Uterus (tissue), 4 donors: ENCODE measurements at places on chromosomes 3 and 15. TPM values are rescaled to one million over a fixed set of nuclear protein-coding genes. Genes with fewer than 3 reads are reported as not detected.
A peak's percentile ranks its signal among the peaks of the same experiment; 100 is the strongest.

DNA sequence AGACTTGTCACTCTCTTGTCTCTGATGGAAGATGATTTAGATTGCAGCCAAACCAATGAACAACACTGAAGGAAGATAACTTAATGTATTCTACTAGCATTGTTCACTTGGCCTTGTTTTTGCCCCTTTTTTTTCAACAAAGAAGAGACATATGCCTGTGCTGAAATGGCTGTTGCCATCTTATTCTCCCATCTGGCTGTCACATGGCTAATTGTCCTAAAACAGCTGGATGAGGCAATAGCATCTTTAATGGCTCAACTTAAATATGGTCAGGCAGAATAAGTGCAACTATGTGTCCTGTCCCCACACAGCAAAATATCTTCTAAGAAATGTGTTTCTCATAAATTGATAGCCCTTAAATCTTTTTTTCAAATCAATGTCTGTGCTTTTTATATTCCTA, 576.9 kb downstream of the TUSC7 start:
- H3K27me3 ChIP-seq: no peaks in the 10 kb centered on the region
- no peak overlapping the region for H3K4me3 ChIP-seq
- H3K27ac ChIP-seq: no peak overlapping the region
- no peaks in the 10 kb centered on the region for H3K4me1 ChIP-seq
- H3K36me3 ChIP-seq: no peaks in the 10 kb centered on the region

- H3K27me3 ChIP-seq: no peaks in the 10 kb centered on the region
- no peaks in the 10 kb centered on the region for H3K36me3 ChIP-seq
- peak overlapping the region; percentile 74 for H3K27ac ChIP-seq
- no peaks in the 10 kb centered on the region for H3K4me1 ChIP-seq
- peak; percentile 15 for DNase-seq
These were observed 1.8 kb downstream of the ARHGEF26 start for GRCh38 chr3:154122912-154123559.

GRCh38 chr3:160544844-160545503, 20.4 kb downstream of the KPNA4 start:
- no peaks in the 10 kb centered on the region for H3K27me3 ChIP-seq
- no peak overlapping the region for H3K27ac ChIP-seq
- DNase-seq: no peak

GRCh38 chr3:45507820-45508317, 86.7 kb upstream of the LIMD1 start:
- H3K4me1 ChIP-seq: no peaks in the 10 kb centered on the region
- DNase-seq: no peak
- no peak overlapping the region for H3K27ac ChIP-seq
- no peaks in the 10 kb centered on the region for H3K36me3 ChIP-seq
- no peaks in the 10 kb centered on the region for H3K27me3 ChIP-seq

DNA sequence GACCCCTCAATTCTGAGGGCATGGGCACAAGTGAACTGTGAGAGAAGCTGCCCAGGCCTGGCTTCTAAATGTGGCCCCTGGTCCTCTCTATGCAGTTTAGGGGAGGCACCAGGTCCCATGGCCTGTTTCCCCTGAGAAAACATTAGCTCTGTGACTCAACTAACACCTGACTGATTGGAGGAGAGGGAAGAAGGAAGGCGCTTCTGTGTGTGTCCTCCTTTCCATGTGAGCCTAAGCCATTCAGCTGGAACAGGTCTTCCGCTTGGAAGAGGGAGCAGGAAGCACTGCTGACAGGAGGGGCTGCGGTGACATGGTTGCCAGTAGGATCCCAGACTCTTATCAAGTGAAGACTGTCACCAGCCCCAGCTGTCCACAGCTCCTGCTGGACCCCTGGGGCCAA, 79.5 kb downstream of the MYLK start:
- H3K4me1 ChIP-seq: no peaks in the 10 kb centered on the region
- H3K36me3 ChIP-seq: no peaks in the 10 kb centered on the region
- no peaks in the 10 kb centered on the region for H3K27me3 ChIP-seq
- DNase-seq: no peak
- no peak overlapping the region for H3K4me3 ChIP-seq

The PDZRN3 gene
- 121 TPM for total RNA-seq

- H3K4me1 ChIP-seq: peaks cover 7% of the 10 kb centered on the region
- DNase-seq: no peak
- H3K4me3 ChIP-seq: no peak overlapping the region
- no peaks in the 10 kb centered on the region for H3K27me3 ChIP-seq
- H3K36me3 ChIP-seq: no peaks in the 10 kb centered on the region
These were observed 150.1 kb downstream of the PDZRN3 start for GRCh38 chr3:73474619-73475018.

The LMAN1L gene
- total RNA-seq: not detected

DNA sequence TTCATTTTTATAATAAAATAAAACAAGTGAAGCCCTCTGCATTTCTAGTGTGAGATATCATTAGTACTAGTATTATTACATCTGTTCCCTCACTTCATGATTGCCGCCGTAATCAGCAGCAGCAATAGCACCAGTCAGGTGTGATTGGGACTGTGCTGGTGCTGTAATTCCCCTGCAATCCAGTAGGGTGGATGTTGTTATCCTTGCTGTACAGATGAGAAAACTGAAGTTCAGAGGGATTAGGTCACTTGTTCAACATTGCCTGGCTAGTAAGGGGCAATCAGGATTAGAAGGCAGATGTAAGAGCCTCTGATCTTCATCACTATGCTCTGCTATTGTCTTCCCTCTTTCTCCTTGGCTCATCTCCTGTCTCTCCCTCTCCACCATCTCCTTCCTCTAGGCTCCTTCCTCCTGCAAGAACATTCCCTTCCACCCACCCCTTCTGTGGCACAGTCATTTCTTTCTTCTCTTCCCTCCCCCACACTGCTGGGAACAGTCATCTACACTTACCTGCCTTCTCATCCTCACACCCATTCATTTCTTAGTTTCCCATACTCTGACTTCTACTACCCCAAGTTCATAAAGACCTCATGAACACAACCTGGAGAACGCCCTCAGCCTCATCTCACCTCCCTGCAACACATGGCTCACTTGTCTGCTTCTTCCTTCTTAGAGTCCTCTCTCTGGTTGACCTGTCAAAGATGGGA, 29.7 kb downstream of the CRYGS start:
- H3K27ac ChIP-seq: no peak overlapping the region
- no peak overlapping the region for H3K4me3 ChIP-seq
- peaks cover 6% of the 10 kb centered on the region for H3K4me1 ChIP-seq
- H3K27me3 ChIP-seq: no peaks in the 10 kb centered on the region

- H3K27me3 ChIP-seq: no peaks in the 10 kb centered on the region
- H3K4me3 ChIP-seq: no peak overlapping the region
- no peak for DNase-seq
- no peaks in the 10 kb centered on the region for H3K36me3 ChIP-seq
- H3K27ac ChIP-seq: no peak overlapping the region
- no peaks in the 10 kb centered on the region for H3K4me1 ChIP-seq
These were observed 93.0 kb downstream of the NFKBIZ start for GRCh38 chr3:101942356-101942755.

GRCh38 chr15:90049666-90050604, 48.8 kb downstream of the ZNF710 start:
- no peak overlapping the region for H3K27ac ChIP-seq
- no peaks in the 10 kb centered on the region for H3K4me1 ChIP-seq
- DNase-seq: no peak
- H3K4me3 ChIP-seq: no peak overlapping the region
- no peaks in the 10 kb centered on the region for H3K27me3 ChIP-seq

The POLQ gene
- 0.58 TPM for total RNA-seq

The SLCO3A1 gene
- total RNA-seq: 12.6 TPM

DNA sequence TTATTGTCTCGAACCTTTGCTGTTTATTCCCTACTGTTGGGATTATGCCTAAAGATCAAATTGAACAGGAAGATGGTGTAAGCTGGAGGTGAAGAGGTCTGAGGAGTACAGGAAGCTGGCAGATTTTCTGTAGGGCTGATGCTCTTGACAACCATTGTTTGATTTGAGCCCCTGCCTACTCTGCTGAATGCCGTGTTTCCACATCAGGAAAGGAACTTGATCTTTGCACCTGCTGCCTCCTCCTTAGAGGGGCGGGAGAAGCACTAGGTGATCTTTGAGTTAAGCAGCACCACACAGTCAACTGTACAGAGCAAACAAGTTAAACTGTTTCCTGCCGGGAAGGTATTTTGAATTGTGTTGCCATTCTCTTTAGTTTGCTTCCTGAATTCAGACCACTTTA, 364.6 kb upstream of the EPHA6 start:
- H3K4me1 ChIP-seq: no peaks in the 10 kb centered on the region
- no peak overlapping the region for H3K27ac ChIP-seq

The PLA1A gene
- 16.5 TPM for total RNA-seq

DNA sequence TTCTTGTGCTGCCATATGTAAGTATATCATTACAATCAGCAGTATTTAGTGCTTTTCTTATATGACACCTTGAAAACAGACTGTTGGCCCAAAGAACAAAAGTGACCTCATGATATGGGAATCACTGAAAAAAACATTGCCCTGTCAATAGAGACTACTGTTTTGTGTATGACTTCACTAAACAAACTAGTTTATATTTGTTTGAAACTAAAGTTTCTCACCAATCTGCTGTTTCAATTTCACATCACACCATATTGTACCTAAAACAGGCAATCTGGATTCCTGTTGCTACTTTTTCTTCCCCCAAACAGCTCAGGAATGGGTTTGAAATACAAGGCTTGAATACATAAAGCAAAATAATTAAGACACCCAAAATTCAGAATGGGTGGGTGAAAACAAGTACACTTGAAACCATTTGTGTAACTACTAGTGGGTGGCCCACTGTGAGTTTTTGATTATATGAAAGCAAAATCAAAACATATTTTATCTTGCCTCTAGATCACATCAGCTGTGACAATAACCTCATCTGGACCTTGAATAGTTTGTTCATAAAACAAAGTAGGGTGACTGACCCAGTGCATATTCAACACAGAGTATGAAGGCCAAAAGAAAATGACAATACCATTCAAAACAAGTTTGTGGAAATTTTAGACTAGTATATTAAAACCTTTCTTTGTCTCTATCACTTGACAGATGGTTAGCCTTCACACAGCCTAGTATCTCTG, 5.9 kb downstream of the ZBTB20 start:
- no peak overlapping the region for H3K27ac ChIP-seq
- no peaks in the 10 kb centered on the region for H3K36me3 ChIP-seq
- H3K4me3 ChIP-seq: no peak overlapping the region
- no peaks in the 10 kb centered on the region for H3K27me3 ChIP-seq
- no peaks in the 10 kb centered on the region for H3K4me1 ChIP-seq
- no peak for DNase-seq

- no peaks in the 10 kb centered on the region for H3K36me3 ChIP-seq
- DNase-seq: no peak
- no peaks in the 10 kb centered on the region for H3K27me3 ChIP-seq
- H3K27ac ChIP-seq: no peak overlapping the region
- H3K4me1 ChIP-seq: no peaks in the 10 kb centered on the region
These were observed 304.4 kb downstream of the BCHE start for GRCh38 chr3:165532851-165533250.

The FGD5 gene
- 66.8 TPM for total RNA-seq

DNA sequence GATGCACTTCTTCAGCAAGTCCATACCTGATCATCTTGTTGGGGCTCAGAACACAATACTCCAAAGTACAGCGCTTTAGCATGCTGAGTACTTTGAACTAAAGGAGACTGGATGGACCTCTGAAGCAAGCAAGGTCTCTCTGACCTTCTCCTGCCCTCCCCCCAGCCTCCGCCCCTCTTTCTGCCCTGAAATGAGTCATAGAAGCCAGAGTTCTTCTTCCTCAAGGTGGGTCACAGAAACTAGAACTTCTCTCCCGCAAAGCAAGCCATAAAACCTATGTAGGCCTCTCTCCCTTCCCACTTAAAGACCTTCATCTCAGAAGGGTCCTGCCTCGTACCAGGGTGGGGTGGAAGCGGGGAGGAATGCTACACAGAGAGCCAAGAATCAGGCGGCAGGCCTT, 230.5 kb upstream of the PROK2 start:
- H3K4me1 ChIP-seq: no peaks in the 10 kb centered on the region
- H3K36me3 ChIP-seq: no peaks in the 10 kb centered on the region
- DNase-seq: no peak
- H3K27ac ChIP-seq: no peak overlapping the region

GRCh38 chr15:75943713-75944215, 40.1 kb downstream of the FBXO22 start:
- no peak overlapping the region for H3K27ac ChIP-seq
- no peaks in the 10 kb centered on the region for H3K36me3 ChIP-seq
- H3K4me3 ChIP-seq: no peak overlapping the region

The LRRC2 gene
- total RNA-seq: 3.9 TPM

- H3K36me3 ChIP-seq: no peaks in the 10 kb centered on the region
- H3K27me3 ChIP-seq: no peaks in the 10 kb centered on the region
- no peaks in the 10 kb centered on the region for H3K4me1 ChIP-seq
- H3K27ac ChIP-seq: no peak overlapping the region
These were observed 64.6 kb upstream of the PFN2 start for GRCh38 chr3:150035301-150035779.

- no peak overlapping the region for H3K4me3 ChIP-seq
- no peak overlapping the region for H3K27ac ChIP-seq
- no peak for DNase-seq
- no peaks in the 10 kb centered on the region for H3K27me3 ChIP-seq
- no peaks in the 10 kb centered on the region for H3K4me1 ChIP-seq
These were observed 33.2 kb downstream of the ITGB5 start for GRCh38 chr3:124854009-124854408.
